ENCODE measurements at places on chromosomes 12 and 14.
A peak's percentile ranks its signal among the peaks of the same experiment; 100 is the strongest.

DNA sequence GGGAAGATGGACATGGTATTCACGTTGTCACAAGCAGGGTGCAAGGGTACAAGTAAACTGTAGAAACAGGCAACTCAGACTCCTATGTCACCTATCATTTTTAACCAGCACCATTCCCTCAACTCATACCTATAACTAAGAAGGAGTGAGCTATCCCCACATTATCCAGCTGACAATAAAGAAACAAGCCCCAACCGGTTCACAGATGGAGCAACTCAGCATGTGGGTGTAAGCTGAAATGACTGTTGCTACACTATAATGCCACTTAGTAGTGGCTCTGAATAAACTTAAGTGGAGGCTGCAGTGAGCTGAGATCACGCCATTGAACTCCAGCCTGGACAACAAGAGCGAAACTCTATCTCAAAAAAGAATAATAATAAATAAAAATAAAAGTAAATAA lies 829.5 kb upstream of the MDGA2 start:
- no peak for DNase-seq

- DNase-seq: no peak
Observed at GRCh38 chr14:81385419-81385818, 14.7 kb downstream of the STON2 start.

- DNase-seq: no peak
Observed at GRCh38 chr12:681568-682256, 18.5 kb upstream of the NINJ2 start.

- DNase-seq: no peak
Observed at GRCh38 chr12:63905544-63905943, 61.0 kb downstream of the SRGAP1 start.

DNA sequence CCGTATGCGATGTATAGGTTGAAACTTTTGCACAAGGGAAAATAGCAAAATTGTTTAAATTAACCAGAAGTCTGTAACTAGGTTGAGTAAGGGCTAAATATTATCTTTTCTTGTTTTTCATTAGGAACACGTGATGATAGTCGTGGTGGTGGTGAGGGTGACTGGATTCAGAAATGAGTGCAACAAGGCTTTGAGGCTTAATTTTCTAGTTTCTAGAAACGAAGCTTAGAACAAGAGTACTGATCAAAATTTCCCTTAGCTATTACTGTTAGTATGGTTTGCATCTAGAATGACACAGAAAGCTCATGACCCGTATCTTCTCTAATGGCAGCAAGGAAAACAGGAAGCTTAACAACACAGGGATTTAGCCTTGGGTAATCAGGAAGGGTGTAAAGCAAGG lies 7.0 kb downstream of the SLIRP start:
- no peak for DNase-seq

DNA sequence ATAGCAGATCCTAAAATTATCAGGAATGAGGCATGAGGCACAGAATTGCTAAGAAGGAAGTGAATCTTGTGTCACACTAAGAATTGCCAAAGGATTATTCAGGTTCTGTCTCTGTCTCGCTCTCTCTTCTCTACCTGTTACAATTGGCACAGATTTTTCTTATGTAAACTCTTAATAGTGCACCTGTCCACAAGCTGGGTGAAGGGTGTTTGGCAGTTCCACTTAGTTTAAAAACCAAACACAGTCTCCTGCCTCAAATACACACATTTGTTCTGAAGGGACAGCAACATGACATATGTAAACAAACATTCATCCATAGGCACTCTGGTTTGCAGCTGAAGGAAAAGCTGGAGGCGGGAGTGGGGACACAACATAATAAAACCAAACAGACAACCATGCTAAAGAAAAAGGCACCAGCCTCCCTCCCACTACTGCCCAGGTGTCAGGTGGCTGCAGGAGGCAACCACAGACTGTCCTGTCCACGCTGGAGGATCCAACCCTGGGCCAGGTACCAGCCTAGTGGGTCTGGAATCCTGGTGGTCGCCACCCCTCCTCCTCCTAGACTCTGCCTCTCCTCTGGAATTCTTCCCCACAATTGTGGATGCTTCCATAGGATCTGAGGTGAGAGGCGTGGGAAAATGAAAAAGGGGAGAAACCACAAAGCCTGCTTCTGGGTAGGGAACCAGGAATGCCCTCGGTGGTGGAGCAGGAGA lies 81.2 kb downstream of the TMEM260 start:
- DNase-seq: no peak

DNA sequence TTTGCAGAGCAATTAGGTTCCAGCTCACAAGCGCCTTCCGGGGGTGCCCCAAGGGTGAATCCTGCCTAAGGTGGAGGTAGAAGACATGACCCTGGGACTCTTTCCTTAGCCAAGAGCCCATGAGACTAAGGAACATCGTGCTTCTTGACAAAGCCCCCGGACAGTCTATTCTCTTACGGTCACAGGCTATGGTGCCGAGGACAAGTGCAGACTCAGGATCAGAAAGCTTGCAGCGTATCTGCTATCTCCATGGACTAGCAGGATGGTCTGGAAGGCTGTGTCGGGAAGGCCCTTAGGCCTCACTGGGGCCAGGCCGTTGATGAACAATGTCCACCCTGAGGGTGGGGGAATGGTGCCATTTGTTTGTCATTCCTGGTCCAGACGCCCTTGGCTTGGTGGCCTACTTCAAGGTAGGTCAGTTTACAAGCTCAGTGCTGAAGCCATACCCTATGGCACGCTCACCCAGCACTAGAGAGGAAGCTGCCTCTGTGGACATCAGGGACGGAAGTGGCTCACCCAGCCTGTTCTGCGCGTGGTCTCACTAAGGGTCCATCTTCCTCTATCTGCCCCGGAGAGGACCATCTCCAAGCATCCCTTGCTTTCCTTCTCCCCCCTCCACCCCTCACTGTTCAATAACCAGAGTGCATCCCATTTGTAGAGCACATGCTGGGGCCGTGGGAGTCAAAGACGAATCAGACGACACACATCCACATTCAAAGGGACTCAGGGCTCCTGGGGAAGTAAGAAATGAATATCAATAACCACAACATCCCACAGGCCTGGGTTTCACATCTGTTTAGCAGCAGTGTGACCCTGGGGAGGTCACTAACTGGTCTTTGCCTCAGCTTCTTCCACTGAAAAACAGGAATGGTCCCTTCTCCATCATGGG lies 45.0 kb upstream of the IQSEC3 start:
- DNase-seq: no peak

DNA sequence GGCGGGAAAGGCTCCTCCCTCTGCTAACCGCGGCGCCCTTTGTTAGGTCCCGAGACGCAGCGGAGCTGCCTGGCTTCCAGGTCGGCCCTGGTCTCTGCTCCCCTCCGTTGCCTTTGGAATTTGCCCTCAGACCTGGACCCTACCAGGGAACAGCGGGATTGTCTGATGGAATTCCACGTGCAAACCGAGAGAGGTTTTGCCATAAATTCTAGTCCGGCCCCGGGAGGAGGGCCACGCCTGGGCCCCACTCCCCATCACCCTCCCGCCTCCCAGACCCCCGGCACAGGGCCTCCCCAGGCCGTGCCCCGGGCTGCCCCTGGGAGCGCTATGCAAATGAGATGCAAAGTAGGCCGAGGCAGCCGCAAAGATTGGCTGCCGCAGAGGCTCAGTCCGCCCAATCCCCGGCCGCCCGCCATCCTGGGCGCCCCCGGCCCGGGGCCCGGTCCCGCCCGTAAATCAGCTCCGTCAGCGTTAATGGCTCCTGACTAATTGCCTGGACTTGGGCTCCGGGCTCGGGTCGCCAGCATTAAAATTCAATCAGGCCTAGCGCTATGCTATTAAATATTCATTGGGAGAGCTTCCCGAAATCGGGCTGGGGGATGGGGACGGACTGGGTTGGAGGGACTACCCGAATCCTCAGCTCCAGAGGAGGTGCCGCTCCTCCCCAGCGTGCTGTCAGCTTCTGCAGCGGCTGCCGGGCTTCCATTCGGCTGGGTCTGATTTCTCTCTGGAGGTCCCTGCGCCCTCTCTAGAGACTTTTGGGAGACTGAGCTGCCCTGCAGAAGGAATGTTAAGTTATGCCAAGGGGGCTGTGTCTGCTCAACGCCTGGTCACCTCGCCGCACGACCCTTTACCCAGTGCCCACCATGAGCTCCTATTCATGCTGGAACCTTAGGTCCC lies 15.7 kb upstream of the FIGNL2 start:
- DNase-seq: peak; percentile 61

GRCh38 chr14:29858299-29858698 lies 69.3 kb downstream of the PRKD1 start:
- no peak for DNase-seq

DNA sequence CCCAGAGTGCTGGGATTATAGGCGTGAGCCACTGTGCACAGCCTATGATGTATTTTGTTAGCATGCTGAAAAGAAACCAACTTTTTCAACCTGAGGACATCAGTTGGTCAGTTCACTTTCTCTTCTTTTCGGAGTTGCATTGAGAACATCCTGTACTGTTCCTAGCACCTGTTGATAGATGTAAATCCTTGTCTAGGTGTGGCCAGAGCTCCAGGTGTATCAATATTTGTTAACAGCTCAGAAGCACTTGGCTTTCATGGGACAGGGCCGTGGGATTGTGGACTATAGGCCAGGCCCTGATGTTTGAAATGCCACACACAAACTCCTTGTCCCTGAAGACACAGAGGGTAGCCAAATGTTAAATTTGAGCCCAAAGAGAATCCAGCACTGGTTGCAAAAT lies 14.9 kb downstream of the HCAR2 start:
- DNase-seq: no peak

DNA sequence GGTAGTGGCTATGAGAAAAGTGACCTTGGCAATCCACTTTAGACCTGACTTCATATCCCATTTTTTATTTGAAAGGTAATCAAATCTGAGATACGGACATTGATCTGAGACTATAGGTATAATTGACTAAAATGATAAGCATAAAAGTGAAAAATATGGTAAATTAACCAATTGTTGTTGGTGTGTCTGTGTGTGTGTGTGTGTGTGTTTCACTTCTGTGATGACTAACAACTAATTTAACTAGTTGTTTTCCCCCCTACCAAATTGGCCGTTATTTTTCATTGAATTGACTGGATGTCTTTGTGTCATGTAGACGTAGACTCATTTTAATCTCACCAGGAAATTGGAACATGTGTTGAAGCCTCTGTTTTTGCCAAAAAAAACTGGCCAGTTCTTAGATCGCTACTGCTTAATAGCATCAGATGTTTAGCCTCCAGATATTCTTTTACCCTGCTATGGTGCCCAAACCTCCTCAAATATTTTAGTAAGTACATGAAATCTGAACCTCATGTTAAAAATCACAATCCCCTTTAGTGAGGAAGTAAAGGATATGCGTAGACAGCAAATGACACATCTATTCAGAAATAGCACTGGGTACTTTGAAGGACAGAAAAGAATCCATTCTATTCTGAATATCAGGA lies 395.0 kb downstream of the EGLN3 start:
- DNase-seq: no peak

DNA sequence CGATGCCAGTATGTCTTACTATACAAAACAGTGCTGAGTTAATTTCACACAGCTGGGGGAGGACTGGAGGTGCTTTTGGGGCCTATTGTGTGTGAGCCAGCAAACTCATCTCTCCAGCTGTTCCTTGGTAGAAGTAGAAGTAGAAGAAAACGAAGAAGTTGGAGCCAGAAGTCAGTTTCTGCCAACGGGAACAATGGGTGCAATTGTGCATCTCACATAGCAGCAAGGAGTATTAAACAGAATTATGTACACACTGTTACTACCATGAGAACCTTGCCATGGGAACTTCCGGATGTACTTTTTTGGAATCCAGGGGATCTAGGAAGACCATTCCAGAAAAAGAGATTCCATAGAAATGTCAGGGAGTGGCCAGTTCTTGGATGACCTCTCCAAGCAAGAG lies 88.6 kb downstream of the VCPKMT start:
- DNase-seq: no peak

DNA sequence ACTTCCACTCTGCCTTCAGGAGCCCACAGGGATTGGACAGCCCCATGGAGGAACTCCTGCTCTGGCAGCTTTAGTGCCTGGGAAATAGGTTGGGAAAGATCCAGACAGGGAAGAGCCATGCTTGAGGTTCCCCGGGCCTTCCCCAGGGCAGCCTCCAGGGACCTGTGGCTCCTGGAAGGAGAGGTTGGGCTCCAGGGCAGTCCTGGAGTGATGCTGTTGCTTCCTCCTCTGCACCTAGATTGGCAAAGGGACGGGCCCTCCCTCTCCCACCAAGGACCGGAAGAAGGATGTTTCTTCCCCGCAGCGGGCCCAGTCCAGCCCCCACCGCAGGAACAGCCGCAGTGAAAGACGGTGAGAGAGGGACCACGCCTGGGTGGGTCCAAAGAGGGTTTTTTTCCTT lies 16.5 kb downstream of the VASH1 start:
- no peak for DNase-seq

GRCh38 chr14:99809859-99810558 lies 16.8 kb downstream of the EML1 start:
- no peak for DNase-seq

DNA sequence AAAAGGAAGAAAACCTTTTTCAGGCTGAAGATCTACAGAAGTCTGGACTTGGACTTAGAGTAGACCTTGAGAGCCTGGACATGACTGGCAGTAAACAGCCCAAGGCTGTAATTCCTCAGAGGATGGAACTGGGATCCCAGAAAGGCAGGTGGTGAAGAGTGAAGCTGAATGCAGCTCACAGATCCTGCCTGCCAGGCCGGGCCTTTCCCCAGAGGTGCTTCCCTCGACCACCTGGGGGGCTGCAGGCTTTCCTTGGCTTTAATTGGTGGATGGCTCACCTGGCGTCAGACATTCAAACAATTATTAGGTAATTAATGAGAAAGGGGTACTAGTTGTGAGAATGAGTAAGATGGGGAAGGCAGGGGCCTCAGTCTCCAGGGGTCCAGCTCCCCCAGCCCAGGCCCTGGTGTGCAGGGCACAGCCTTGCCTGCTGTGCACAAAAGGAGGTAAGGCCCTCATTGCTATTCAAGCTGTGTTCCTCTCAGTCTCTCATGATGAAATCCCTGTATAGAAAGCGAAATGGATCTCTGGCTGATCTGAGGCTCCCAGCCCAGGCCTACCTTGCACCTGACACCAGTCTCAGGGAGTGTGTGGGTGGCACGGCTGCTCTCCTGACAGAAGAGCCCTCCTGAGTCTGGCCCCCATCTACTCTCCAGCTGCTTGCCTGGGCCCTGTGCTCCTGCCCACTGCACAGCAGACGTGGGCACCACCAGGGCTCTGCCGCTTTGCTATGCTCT lies 63.0 kb upstream of the TCL1A start:
- DNase-seq: no peak

- DNase-seq: peak; percentile 13
Observed at GRCh38 chr12:69062621-69063237, 129.8 kb upstream of the CPM start.

- DNase-seq: no peak
Observed at GRCh38 chr12:116152268-116152667, 125.2 kb downstream of the MED13L start.

DNA sequence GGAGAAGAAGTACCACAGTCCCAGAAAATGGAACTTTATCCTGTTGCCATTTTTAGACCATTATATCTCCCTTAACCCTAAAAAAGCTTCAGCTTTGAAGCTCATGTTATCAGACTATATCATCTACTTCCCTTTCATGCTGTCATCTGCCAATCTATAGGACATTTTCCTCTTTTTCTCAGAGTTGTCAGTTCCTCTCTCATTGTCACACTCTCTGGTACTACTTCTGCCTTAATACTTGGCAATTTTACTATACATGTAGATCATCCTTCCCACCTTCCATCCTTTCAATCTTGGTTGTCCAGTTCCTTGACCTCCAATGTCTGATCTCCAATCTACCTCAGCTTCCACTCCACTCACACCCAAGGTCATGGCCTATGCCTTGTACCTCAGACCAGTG lies 57.4 kb downstream of the SLC15A5 start:
- no peak for DNase-seq
